ENCODE measurements at places on chromosomes 6 and 20.

DNA sequence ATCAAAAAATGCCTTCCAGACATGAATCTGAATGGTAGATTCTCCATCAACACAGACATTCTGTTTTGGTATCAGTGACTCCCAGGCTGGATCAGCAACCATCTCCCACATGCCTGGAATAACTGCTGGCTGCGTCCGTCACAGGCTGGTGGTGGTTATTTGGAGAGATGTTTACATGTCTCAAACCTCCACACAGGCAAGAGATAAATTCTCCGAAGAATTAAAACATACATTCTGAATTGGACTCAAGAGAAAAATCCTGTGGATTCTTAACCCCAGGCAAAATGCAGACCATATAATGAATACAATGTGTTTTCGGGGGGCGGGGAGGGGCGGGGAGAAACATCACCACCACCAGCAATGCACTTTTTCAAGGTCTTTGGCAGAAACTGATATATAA, 108.2 kb downstream of the THBS2 start:
- no peak for DNase-seq

- no peak for DNase-seq
Measured at GRCh38 chr20:37821696-37822095, 81.2 kb upstream of the VSTM2L start.

DNA sequence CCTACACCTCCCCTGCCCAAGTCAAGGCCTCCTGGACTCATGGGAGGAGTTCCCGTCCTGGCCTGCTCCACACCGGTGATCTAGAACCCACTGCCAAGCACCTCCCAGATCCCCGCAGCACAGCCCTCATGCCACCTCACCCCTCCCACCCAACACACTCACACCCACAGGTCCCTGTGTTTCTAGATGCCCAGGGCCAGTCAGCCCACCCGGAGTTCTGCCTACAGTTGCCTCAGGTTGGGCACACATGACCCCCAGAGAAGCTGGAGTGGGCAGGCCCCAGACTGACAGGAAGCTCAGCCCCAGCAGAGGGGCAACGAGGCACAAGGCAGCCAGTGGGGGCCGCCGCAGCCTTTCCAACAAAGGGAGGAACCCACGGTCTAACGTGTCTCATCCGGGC, 29.6 kb downstream of the RRBP1 start:
- no peak for DNase-seq

DNA sequence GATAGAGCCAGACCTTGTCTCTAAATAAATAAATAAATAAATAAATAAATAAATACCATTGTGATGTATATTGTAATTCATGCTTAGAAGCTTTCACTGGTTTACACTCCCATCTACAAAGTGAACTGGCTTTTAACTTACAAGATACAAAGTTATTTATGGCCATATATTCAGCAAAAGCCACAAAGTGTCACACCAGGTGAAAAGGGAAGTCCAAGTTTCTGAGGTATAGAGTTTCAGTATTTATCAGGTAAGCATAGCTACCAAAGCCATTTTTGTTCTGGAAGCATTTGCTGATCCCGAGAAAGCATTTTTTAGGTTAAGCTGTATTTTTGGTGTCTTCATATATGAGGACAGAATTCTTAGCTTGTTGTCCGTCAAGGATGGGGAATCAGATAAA, 22.1 kb upstream of the PKIG start:
- DNase-seq = no peak

DNA sequence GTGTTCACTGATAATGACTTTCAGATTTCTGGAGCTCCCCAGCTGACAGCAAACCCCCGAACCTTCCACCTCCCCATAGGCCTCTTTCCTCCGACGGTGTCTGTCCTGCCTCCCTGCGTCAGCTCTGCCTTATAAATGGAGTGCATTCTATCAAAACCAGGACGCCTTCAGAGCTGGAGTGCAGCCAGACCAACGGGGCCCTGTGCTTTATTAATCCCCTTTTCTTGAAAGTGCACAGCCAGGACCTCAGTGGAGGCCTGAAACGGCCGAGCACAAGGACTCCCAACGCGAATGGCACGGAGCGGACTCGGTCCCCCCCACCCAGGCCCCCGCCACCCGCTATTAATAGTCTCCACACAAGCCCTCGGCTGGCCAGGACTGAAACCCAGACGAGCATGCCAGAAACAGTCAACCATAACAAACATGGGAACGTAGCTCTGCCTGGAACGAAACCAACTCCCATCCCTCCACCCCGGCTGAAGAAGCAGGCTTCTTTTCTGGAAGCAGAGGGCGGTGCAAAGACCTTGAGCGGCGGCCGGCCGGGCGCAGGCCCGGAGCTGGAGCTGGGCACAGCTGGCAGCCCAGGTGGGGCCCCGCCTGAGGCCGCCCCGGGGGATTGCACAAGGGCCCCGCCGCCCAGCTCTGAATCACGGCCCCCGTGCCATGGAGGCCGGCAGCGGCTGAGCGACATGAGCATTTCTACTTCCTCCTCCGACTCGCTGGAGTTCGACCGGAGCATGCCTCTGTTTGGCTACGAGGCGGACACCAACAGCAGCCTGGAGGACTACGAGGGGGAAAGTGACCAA, 42.3 kb upstream of the NAA20 start:
- peak; percentile 80 for DNase-seq

GRCh38 chr20:19886661-19887288, 128.7 kb downstream of the RIN2 start:
- DNase-seq = no peak
